ENCODE measurements at places on chromosomes 1 and 21.
A peak's percentile ranks its signal among the peaks of the same experiment; 100 is the strongest.

DNA sequence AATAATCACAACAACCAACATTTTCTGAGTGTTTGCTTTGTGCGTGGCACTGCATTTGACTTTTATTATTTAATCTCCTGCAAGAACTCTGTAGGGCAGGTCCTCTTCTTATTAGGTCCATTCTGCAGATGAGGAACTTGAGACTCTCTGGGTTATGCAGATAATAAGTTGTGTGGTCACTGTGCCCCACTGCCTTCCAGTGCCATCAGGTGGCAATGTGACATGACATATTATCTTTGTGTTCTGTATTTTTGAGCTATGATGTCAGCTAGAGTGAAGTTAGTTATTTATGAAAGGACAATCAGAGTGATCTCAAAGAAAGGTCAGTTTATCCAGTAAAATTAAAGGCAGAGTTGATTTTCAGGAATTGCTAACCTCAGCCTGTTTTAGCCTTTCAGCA is 196.0 kb downstream of the FMN2 start:
- H3K27ac ChIP-seq: no peak overlapping the region
- no peaks in the 10 kb centered on the region for H3K36me3 ChIP-seq
- no peaks in the 10 kb centered on the region for H3K27me3 ChIP-seq
- no peak overlapping the region for H3K4me3 ChIP-seq
- no peaks in the 10 kb centered on the region for H3K4me1 ChIP-seq
- DNase-seq: no peak

DNA sequence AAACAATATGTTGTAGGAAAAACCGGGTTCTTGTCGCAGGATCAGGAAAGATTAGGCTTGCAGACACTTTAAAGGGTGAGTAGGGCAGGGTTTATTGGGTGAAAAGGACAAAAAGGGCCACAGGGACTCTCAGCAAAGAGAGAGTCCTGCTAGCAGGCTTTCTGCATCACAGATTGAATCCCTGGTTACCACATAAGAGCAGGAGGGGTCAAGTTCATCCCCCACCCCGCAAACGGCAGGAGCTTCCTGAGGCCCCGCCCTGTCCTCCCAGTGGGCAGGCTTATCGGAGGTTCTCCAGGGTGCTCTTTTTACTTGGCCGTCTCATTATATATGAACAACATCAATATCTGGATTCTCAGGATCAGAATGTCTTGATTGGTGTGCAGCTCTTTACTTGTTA is 47.7 kb downstream of the SYCP1 start:
- H3K4me3 ChIP-seq: peak overlapping the region; percentile 34
- peak overlapping the region; percentile 70 for H3K27ac ChIP-seq
- peaks cover 31% of the 10 kb centered on the region for H3K4me1 ChIP-seq
- no peaks in the 10 kb centered on the region for H3K27me3 ChIP-seq
- no peaks in the 10 kb centered on the region for H3K36me3 ChIP-seq

GRCh38 chr1:230031131-230031530 is 35.9 kb upstream of the GALNT2 start:
- H3K4me3 ChIP-seq: no peak overlapping the region
- DNase-seq: no peak
- H3K27ac ChIP-seq: no peak overlapping the region
- H3K36me3 ChIP-seq: no peaks in the 10 kb centered on the region

DNA sequence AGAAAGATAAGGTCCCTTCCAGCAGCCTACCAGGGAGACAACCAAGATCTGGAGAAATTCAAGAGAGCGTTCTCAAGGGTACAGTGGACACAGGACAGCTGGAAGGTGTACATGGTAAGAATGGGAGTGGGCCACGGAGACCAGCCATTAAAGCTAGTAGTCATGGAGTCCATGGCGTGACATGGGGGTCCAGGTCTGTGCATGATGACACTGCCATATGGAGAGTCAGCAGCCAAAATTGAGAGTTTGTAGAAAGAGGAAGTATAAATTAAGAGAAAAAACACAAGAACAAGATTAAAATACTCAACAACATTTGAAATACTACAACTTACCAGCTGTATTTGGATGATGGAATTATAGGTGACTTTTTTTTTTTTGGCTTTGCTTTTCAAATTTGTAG is 7.9 kb upstream of the LORICRIN start:
- H3K4me3 ChIP-seq: no peak overlapping the region
- no peak for DNase-seq
- no peak overlapping the region for H3K27ac ChIP-seq
- H3K4me1 ChIP-seq: no peaks in the 10 kb centered on the region

- no peak overlapping the region for H3K4me3 ChIP-seq
- no peak for DNase-seq
- H3K36me3 ChIP-seq: no peaks in the 10 kb centered on the region
- no peaks in the 10 kb centered on the region for H3K27me3 ChIP-seq
- no peak overlapping the region for H3K27ac ChIP-seq
These were observed 69.5 kb upstream of the KCND3 start for GRCh38 chr1:112058815-112059450.

GRCh38 chr21:37532868-37533780 is 166.6 kb downstream of the DYRK1A start:
- no peak for DNase-seq
- no peaks in the 10 kb centered on the region for H3K36me3 ChIP-seq
- H3K4me1 ChIP-seq: peaks cover 37% of the 10 kb centered on the region
- H3K27ac ChIP-seq: no peak overlapping the region
- no peaks in the 10 kb centered on the region for H3K27me3 ChIP-seq

GRCh38 chr21:33229784-33230544 is at the start of gene IFNAR2:
Gene IFNAR2 (plus strand): TSS chr21:33229938. CDS start chr21:33241923, 11,985 bp downstream.
- peak within 1 kb of the TSS; percentile 92 for H3K27ac ChIP-seq
- H3K4me1 ChIP-seq: peaks cover 35% of the 10 kb centered on the region
- H3K4me3 ChIP-seq: peak within 1 kb of the TSS; percentile 100
- no peaks in the 10 kb centered on the region for H3K36me3 ChIP-seq
- DNase-seq: peak; percentile 57
- H3K27me3 ChIP-seq: no peaks in the 10 kb centered on the region

DNA sequence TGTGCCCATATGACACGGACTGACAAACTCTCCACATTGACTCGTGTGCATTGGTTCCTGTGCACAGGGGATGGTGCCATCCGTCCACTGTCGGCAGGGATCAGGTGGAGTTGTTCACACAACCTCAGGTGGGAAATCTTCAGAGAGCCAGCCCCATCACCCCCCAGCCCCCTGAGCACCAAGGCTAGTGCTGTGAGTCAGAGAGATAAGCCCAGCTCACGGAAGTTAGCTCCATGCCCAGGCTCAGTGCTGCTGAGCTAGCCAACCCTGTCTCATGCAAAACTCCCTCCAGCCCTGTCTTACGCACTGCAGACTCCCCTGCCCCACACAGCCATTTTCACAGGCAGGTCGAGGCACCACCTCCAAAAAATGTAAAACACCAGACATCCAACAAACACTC is 139.0 kb upstream of the NGF start:
- peak; percentile 34 for DNase-seq
- H3K4me3 ChIP-seq: no peak overlapping the region
- no peaks in the 10 kb centered on the region for H3K36me3 ChIP-seq
- H3K27ac ChIP-seq: no peak overlapping the region

- no peaks in the 10 kb centered on the region for H3K27me3 ChIP-seq
- peaks cover 32% of the 10 kb centered on the region for H3K4me1 ChIP-seq
These were observed 121.2 kb downstream of the SPSB1 start for GRCh38 chr1:9413877-9414213.

DNA sequence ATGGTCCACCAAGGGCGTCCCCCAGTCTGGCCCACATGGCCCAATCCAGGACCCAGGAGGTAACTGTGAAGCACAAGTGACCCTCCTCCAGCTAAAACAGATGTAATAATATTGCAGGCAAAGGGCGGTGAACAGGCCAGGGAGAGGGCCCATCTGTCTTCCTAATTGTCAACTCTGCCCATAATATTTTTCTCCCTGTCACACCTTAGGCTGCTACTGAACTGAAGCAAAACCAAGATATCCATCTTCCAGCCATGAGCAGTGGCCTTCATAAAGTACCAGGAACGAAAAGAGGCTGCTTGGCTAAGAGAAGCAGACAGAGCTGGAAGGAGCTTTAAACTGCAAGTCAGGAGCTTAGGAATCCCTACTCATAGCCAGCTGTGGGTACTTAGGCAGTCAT is 3.1 kb downstream of the KANK4 start:
- no peaks in the 10 kb centered on the region for H3K36me3 ChIP-seq
- H3K27me3 ChIP-seq: peaks cover 45% of the 10 kb centered on the region
- H3K4me1 ChIP-seq: peaks cover 11% of the 10 kb centered on the region
- H3K27ac ChIP-seq: no peak overlapping the region
- H3K4me3 ChIP-seq: no peak overlapping the region
- no peak for DNase-seq

GRCh38 chr1:2237773-2238172 is 9.7 kb downstream of the SKI start:
- peak overlapping the region; percentile 90 for H3K27ac ChIP-seq
- no peaks in the 10 kb centered on the region for H3K27me3 ChIP-seq
- no peak for DNase-seq
- H3K4me3 ChIP-seq: peak overlapping the region; percentile 40
- peaks cover 7% of the 10 kb centered on the region for H3K36me3 ChIP-seq
